ENCODE measurements at places on chromosomes 7 and 10.

- no peak for DNase-seq
Observed at GRCh38 chr10:13195016-13195415, 33.7 kb downstream of the MCM10 start.

DNA sequence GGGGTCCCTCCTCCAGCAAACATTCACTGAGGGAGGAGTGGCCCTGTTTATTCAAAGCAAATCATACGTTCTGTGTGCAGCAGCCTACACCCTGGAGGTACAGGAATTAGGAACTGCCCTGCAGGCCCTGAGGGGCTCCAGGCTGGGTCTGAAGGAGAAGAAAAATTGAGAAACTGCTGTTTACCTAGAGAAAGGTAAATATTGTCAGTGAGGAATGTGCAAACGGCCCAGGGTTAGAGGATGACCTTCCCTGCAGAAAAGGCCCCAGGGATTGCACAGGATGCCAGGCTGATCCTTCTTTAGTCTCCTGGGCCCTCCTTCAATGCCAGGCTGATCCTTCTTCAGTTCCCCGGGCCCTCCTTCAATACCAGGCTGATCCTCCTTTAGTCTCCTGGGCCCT, 5.7 kb downstream of the CALML5 start:
- DNase-seq = no peak

DNA sequence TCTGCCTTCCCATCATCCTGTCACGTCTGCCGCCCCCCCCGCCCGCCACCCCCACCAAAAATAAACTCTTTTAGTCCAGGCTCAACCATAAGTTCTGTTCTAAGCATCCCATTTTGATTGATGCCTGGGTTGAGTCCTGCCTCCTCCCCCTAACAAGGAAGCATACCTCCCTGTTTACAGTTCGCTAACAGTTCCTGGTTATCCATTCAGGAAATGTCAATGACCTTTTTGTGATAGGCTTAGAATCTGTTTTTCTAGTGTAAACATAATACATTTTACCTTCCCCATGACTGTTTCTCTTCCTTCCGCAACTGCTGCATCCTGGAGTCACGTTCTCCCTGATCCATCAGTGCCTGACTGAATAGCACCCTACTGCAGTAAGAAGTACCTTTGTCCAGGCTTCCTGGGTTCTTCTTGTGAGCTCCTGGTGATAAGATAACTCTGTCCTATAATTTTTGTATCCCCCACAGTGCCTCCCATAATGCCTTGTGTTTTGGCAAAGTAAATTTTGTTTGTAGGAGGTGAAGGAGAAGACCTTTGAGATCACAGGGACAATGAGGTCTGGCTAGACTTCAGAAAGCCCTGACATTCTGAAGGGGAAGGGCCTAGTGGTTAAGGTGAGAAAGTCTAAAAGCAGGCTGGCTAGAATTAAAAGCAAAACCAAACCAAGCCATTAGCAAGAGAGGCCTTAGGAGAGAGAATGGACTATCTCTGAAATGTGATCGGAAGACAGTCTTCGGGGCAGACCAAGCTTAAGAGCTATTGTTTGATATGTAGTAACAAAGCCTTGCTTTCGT, 7.3 kb downstream of the AGFG2 start:
- no peak for DNase-seq

DNA sequence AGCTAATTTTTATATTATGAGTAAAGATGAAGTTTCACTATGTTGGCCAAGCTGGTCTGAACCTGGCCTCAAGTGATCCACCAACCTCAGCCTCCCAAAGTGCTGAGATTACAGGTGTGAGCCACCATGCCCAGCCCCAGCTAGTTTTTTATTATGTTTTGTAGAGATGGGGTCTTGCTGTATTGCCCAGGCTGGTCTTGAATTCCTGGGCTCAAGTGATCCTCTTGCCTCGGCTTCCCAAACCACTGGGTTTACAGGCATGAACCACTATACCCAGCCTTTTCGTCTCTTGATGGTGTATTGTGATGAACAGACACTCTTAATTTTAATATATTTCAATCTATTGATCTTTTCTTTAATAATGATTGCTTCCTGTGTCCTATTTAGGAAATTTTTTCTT, 17.7 kb downstream of the RAB19 start:
- no peak for DNase-seq

GRCh38 chr7:20778063-20778721, 8.5 kb downstream of the SP8 start:
- no peak for DNase-seq

DNA sequence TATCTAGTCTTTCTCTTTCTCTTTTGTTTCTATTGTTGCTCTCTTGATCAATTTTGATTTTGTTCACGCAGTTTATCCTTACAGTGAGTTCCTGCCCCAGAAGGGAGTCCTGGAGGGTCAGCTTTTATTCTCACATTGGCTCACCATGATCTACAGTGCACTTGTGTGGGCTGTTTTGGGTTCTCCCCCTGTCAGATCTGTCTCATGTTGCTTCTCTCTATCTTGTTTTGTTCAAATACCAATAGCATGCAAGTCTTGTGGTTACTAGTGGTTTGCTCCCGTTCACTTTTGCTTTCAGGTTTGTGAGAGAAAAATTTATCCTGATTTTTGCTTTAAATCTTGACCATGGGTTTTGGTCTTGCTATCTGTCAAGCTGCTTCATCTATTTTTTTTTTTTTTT, 74.3 kb downstream of the PTN start:
- no peak for DNase-seq

DNA sequence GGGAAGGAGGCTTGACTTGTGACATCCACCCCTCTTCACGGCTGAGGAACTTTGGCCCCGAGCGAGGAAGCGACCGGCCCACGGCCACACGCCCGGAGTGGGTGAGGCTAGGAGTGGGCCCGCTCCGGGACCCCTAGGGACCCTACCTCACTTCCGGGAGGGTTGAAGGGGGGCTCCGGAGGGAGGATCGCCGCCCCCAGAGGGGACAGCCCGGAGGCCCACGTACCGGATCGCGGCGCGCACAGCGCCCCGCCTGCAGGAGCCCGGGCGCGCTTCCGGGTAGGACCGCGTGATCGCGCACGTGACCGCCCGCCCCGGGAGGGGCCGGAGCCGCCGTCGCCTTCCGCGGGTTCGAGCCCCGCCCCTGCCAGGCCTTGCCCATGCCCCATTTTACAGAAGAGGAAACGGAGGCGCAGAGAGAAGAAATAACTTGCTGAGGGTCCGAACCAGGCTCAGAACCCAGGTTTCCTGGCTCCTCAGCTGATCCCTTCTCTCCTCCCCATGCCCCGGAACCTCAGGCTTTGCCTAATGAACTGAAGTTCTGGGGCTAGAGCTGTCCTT, at the start of gene HPS1:
HPS1 (minus strand) TSS at position 275 of the 561 bp plus-strand sequence. CDS start 3,695 bp downstream, outside the sequence.
- DNase-seq = peak; percentile 71

GRCh38 chr10:71052708-71053107, 159.7 kb upstream of the UNC5B start:
- no peak for DNase-seq

GRCh38 chr10:16049782-16050181, 189.5 kb upstream of the MINDY3 start:
- no peak for DNase-seq

DNA sequence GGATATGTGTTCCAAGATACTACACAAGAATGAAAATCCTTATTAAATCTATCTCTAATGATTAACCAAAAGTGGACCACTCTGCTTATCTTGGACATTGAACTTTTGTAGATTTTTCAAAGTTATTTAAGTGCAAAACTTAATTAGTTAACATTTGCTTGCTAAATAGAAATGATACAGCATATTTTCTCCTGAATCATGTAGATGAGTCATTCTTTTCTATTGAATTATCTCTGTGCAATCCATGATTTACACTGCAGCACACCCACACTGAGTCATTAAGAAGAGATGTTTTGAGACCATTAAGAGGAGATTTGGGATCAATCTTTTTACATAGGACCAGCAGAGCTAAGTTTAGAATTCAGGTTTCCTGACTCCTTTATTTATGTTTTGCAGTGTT, 6.6 kb upstream of the ABCC2 start:
- no peak for DNase-seq

- DNase-seq = no peak
Observed at GRCh38 chr7:157018328-157018996, 8.0 kb upstream of the MNX1 start.

- DNase-seq = no peak
Observed at GRCh38 chr7:21256310-21256877, 171.5 kb upstream of the SP4 start.

- DNase-seq = no peak
Observed at GRCh38 chr10:88066319-88066718, 202.9 kb downstream of the PTEN start.

DNA sequence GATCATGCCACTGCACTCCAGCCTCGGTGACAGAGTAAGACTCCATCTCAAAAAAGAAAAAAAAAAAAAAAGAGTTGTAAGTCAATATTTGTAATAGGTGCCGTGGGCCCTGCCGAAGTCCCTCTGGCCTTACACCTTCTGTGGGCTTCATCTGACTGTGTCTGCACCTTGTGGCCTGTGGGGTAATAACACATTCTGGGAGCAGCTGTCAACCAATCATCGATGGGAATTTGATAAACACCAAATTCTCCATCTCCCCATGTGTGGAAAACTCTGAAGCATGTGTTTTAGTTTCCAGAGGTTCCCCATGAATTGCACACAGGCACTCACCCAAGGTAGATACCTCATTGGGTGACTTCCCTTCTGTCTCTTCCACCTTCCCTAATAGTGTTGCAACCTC, 10.8 kb downstream of the ZNF394 start:
- no peak for DNase-seq

- no peak for DNase-seq
Observed at GRCh38 chr7:118079369-118079768, 104.6 kb upstream of the LSM8 start.

DNA sequence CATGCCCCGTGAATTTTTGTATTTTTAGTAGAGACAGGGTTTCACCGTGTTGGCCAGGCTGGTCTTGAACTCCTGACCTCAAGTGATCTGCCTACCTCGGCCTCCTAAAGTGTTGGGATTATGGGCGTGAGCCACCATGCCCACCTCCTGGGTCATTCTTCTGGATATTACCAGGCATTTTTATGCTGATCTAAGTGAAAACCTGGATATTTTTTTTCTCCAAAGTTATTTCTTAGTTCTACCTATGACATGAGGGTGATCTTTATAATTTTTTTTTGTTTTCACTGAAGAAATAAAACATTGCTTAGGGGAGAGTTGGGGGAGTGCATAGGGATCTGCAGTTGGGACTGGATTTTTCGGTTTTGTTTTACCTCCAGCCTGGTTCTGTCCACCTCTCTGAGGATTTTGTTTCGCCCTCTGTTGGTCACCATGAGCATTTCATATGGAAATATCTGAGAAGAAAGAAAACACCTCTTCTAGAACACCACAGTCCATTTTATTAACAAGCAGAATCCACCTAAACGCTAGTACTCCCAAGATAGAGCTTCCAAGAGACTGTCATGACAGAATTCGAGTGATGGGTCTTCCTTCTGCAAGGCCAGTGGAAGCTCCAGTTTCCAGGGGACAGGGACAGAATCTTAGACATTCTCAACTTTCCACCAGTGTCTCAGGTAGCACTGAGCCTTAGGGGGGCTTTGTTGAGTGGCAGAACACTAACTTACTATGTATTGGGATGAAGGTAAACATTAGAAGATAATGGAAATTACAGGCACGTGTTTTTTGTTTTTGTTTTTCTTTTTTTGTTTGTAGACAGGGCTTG, 33.4 kb upstream of the AFAP1L2 start:
- DNase-seq = no peak
